ENCODE measurements at places on chromosomes 13 and 19. TPM values are rescaled to one million over a fixed set of nuclear protein-coding genes. Genes with fewer than 3 reads are reported as not detected.
A peak's percentile ranks its signal among the peaks of the same experiment; 100 is the strongest.

GRCh38 chr13:75173457-75174356 lies 308.3 kb downstream of the TBC1D4 start:
- DNase-seq, result no peak

DNA sequence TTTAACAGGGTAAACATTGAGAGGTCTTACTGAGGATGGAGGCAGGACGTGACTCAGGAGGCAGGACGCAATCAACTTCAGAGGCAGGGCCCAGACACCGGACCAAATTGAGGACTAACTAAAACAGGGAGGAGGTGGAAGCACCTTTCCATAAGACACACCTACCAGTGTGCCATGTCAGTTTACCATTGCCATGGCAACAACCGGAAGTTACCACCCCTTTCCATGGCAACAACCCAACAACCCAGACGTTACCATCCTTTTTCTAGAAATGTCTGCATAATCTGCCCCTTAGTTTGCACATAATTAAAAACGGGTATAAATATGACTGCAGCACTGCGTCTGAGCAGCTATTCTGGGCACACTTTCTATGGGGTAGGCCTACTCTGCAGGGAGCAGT lies 53.5 kb upstream of the SOX21 start:
- no peak for DNase-seq

GRCh38 chr13:19981685-19982238 lies 23.2 kb downstream of the ZMYM2 start:
- DNase-seq, result no peak

Gene TNFSF9
- polyA plus RNA-seq, result 0.22 TPM

DNA sequence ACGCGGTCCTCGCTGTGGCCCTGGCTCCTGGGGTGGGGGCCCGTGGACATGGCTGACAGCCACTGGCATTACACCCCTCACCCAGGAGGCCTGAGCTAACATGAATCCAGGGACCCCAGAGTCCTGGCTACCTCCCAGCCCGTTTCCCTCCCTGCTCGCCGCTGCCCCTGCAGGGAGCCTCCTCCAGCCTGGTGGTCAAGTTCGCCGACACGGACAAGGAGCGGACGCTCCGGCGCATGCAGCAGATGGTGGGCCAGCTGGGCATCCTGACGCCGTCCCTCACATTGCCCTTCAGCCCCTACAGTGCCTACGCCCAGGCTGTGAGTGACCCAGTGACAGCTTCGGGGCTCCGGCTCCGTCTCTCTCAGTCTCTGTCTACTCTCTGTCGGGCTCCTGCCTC lies 56.6 kb downstream of the CELF5 start:
- no peak for DNase-seq

DNA sequence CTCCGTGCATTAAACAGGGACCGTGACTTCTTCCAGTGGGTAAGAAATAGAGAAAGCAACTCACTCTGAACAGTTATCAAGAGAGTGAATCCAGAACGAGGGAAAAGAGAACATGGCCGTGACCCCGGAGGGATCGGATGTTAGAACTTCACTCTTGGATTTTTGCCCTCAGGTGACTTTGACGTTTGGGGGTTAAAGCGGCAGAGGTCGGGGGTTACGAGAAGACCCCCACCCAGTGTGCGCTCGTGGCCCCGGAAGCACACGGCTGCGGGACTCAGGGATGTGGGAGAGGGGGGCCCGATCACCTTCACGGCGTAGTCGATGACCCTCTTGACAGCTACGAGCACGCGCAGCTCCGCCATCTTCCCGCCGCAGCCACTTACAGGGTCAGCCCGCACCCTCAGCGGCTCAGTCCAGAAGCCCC lies at the start of gene ETFB:
Gene ETFB (minus strand): TSS at position 424 of the 424 bp plus-strand sequence. CDS start 62 bp downstream, at position 362.
- no peak for DNase-seq

Gene SLC17A7
- polyA plus RNA-seq, result 0.22 TPM

- no peak for DNase-seq
Measured at GRCh38 chr19:16244091-16244490, 46.4 kb downstream of the AP1M1 start.

GRCh38 chr13:94548821-94549231 lies 47.1 kb downstream of the TGDS start:
- DNase-seq, result peak; percentile 26

Gene DCLK1
- 0.54 TPM for polyA plus RNA-seq

DNA sequence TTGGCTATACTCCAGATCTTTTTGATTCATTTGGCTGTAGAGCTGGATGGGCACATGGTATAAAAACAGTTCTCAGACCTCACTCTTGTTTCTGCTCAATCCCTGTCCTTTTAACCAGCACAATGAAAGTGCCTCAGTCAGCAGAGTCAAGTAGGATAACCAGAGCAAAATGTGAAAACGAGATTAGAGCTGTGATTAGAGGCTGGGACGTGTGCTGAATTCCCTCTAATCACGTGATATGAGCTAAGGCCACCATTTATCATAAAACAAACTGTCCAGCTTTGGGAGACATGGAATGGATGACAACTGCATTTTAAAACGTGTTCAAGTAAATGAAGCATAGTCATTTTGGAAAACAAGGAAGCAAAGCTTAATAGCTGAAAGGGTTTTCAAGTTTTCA lies 54.1 kb downstream of the GJA3 start:
- DNase-seq, result no peak

DNA sequence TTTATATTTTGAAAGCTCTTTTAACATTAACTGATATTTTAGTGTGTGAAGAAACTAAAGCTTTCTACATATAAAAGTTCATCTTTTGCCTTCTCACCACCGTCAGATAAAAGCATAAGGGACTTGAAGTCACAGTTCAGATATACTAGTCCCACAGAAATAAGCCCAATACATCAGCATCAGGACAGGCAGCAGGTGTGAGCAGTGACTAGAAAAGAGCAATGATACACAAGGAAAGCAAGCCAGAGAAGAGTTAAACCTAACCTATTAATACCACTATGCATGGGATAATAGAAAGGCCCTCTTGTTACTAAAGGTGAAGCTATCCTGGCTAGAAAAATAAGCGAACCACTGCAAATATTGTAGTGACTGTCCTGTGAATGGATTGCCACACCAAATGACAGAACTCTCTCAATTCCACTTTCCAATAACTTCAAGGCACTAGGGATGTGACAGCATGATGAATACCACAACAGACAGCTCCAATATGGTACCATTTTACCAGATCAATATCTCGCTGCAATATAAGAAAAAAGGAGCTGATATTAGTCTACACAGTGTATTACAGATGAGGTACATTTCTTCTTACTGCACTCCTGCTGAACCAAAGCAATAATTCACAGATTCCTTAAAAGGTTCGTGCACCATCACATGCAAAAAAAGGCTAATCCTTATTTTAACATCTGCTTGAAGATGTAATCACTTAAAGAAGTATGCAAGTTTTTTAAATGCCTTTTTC lies 114.1 kb downstream of the DACH1 start:
- no peak for DNase-seq

DNA sequence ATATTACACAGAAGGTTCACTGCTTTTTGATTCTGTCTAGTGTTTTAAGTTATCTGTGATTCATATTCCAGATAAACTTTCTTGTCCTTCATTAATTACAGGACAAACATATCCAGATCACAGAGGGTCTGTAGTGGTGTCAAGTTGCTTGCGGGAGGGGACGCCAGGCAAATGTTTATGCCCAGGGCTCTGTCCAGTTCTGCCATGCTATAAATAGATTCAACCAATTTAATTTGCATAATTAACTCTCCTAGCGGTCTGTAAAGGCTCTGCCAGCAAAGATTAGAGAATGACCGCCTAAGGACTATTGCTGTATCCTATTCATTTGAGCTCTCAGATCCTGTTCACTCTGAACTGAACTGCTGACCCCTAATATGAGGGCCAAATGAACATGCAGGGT lies 59.7 kb upstream of the TRPC4 start:
- DNase-seq, result no peak

- DNase-seq, result peak; percentile 47
Measured at GRCh38 chr19:11096210-11096841, 7.1 kb downstream of the LDLR start.

Gene DNM2
- 145 TPM for polyA plus RNA-seq

Measured in small intestine (tissue), 16 donors.